Kidney epithelial cell (primary cell): ENCODE measurements at places on chromosomes 12 and 14. TPM values are rescaled to one million over a fixed set of nuclear protein-coding genes. Genes with fewer than 3 reads are reported as not detected.

The ZFYVE26 gene
- total RNA-seq: 26.2 and 30.8 TPM in 2 replicates

- no peak for DNase-seq
Observed at GRCh38 chr12:94638521-94638920, 11.8 kb downstream of the TMCC3 start.

GRCh38 chr12:45049912-45050750 is 768 bp downstream of the DBX2 start:
- no peak for DNase-seq

The RGS6 gene
- total RNA-seq: not detected in 2 replicates

The OXA1L gene
- total RNA-seq: 84.5 and 143 TPM in 2 replicates

The SLC6A15 gene
- total RNA-seq: 14.9 and 15.9 TPM in 2 replicates

GRCh38 chr12:54891717-54892478 is 37.6 kb downstream of the MUCL1 start:
- DNase-seq: no peak

The CLEC7A gene
- 0.07 and 0.13 TPM in 2 replicates for total RNA-seq
